Epithelial cell of proximal tubule (primary cell): ENCODE measurements at places on chromosomes 6 and 20. TPM values are rescaled to one million over a fixed set of nuclear protein-coding genes. Genes with fewer than 3 reads are reported as not detected.

GRCh38 chr6:6661684-6662083, 73.2 kb downstream of the LY86 start:
- no peak for DNase-seq

DNA sequence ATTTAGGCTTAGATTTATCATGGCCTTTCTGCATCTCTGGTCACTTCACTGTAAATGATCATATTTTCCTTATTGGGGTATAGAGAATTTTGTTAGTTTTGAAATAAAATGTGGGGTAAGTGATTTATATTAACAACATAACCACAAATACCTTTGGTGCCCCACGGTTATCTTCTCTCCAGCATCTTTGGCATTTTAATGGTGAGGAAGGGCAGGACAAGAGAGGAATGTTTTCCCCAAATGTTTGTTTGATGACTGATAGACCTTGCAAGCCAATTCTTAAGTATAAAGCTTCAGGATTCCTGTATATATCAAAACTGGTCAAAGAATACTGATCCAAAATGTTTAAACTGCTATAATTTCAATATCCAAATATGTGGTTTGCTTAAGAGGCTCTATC, 171.6 kb upstream of the SMLR1 start:
- no peak for DNase-seq

The TSHZ2 gene
- 0.06 TPM in 1 of 2 replicates, not detected in the other for total RNA-seq

The PAK5 gene
- total RNA-seq = not detected in 2 replicates

GRCh38 chr6:131952886-131953509, 1.8 kb upstream of the CCN2 start:
- no peak for DNase-seq

The TMC2 gene
- total RNA-seq = not detected in 2 replicates

GRCh38 chr6:81834141-81834681, 81.7 kb upstream of the TENT5A start:
- DNase-seq = no peak

The TSPO2 gene
- total RNA-seq = not detected in 2 replicates

GRCh38 chr20:22241609-22242008, 342.8 kb downstream of the FOXA2 start:
- no peak for DNase-seq

- no peak for DNase-seq
These were observed 271.2 kb downstream of the PRL start for GRCh38 chr6:22025468-22026163.

DNA sequence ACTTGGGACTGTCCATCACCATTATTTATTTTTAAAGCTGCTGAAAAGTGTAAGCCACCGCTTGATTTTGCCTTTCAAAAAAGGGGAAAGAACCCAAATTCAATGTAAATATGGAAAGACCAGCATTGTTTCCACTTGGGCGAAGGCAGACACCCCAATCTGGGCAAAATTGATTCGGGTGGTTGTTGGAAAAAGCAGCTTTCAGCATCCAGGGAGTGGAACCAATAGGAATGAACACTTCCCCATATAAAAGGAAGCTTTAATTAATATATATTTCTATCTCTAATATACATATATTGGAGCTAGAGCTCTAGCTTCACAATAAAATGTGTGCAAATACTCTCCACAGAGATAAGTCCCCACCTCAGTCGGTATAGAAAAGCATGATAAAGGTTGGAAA, at the start of gene TFAP2D:
Gene TFAP2D (plus strand): TSS at position 301 of the 400 bp plus-strand sequence. CDS start 530 bp downstream, outside the sequence.
- DNase-seq = no peak

The SNAI1 gene
- total RNA-seq = 1.4 and 2.0 TPM in 2 replicates

GRCh38 chr6:583635-584034, 73.3 kb downstream of the HUS1B start:
- no peak for DNase-seq

The BEND6 gene
- 2.6 and 6.1 TPM in 2 replicates for total RNA-seq

The BTBD3 gene
- total RNA-seq = 22.4 and 35.1 TPM in 2 replicates

GRCh38 chr6:101380897-101381630, 12.4 kb upstream of the GRIK2 start:
- DNase-seq = no peak

The LAMP5 gene
- total RNA-seq = 0.06 and 0.51 TPM in 2 replicates
